ENCODE measurements at places on chromosomes 2 and 18.

- DNase-seq: no peak
Observed at GRCh38 chr2:160613466-160614153, 120.0 kb upstream of the RBMS1 start.

GRCh38 chr2:45554742-45555140, 56.3 kb downstream of the SRBD1 start:
- no peak for DNase-seq

- DNase-seq: no peak
Observed at GRCh38 chr2:109045505-109045904, 56.5 kb upstream of the EDAR start.

DNA sequence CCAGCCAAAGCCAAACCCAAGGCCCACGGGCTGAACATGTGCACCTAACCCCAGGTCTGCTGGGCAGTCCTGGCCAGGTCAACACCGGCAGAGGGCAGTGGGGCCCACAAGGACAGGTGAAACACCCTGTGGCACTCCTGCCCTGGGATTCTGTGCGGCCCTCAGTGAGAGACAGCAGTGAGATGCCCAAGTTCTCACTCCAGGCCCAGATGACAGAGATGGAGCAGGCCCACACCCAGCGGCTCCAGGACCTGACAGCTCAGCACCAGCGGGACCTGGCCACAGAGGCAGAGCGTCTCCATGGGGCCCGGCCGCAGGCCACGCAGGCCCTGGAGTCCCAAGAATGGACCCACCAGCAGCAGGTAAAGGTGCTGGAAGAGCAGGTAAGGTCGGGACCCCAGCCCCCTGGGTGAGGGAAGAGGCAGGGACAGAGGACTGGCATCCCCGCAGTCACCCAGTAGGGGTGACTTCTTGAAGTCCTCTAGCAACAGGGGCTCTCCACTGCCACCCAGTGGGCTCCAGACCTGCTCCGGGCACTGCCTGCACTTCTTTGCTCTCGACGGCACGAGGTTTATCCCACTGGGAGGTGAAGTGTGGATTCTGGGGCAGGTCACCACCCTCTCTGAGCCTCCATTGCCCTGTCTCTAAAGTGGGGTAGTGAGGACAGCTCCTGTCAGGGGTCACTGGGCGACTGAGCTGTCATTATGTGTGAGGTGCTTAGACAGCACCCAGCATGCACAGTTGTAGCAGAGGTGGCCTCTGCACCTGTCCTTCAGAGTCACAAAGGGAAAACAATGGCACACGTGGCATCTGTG, 8.8 kb upstream of the SNED1 start:
- DNase-seq: no peak

GRCh38 chr18:452816-453215, 47.7 kb downstream of the COLEC12 start:
- DNase-seq: no peak

DNA sequence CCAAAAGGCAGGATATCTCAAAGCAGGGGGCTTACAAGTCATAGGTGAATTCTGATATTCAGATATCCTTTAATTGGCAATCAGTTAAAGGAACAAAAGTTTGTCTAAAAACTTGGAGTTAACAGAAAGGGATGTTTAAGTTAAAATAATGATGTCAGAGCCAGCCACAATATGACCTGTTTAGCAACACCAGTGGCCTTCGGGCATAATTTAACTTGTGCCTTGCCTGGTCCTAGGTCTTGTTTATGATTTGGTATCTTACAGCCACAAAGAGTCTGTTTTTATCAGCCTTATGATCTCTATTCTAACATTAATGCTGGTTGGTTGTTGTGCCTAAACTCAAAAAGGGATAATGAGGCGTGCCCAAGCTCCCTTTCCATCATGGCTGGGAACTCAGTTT, 252.9 kb downstream of the RNF152 start:
- no peak for DNase-seq

DNA sequence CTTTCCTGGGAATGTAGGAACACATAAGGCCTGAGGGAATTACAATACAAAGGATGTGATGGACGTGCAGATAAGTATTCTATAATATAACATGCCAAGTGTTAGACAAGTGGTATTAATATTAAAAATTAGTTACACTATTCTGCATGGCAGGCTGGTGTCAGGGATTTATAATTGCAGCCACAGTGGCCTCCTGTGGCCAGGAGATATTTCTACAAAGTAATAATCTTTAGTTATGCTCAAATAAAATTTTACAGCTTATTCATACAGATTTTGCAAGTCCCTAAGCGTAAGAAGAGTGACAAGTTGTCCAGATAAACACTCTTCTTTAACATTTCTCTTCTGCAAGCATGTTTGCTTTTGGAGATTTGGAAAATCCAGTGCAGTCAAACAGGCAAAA, 90.4 kb upstream of the CBLN2 start:
- DNase-seq: no peak

DNA sequence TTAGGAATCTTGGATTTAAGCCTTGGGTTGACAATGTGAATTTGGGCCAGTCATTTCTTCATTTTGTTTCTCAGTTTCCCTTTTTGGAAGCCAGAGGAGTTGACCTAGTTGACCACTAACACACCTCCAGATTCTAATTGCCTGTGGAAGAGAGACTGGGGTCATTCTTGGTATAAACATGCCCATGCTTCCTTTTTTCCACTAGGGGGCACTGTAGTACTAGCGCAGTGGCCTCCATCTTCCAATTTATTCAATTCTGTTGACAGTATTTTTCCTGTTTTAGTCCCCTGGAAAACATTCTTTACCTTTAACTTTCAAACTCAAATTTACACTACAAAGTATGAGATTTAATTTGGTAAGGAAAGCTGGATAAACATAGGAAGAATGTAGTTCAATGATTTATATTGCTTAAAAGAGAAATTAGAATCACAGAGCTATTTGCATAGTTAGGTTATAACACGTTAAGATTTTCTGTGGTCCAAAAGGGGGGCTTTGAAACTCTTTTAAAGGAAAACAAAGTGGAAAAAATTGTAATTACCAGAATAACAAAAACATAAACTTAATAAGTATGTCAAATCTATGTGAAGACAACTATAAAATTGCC, 57.5 kb upstream of the AGPS start:
- no peak for DNase-seq

DNA sequence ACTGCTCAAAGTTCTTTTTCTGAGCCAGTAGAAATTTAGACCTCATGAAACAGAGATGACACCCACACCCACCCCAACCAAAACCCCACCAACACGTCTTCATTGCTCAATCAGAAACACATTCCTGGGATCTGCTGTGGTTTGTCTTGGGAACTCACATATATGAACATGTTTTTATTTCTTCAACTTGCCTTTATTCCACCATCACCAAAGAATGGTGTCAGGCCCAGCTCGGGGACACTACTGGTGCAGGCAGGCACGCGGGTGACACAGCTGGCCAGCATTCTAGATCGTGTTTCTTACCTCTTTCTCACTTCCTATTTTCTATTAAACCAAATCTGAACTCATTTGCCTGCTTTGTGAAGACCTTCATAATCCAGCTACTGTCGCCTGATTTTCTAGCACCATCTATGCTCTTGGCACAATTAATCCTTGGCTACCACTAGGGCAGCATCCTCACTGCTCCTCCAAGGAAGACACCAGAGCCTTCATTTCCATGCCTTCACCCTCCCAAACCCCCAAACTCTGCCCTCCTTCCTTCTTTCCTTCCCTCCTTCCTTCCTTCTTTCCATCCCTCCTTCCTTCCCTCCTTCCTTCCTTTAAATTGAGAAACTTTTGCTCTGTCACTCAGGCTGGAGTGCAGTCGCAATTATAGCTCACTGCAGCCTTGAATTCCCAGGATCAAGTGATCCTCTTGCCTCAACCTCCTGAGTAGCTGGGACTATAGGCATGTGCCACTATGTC, 157.1 kb downstream of the BCL2 start:
- no peak for DNase-seq

GRCh38 chr2:24461685-24462084, 29.4 kb upstream of the NCOA1 start:
- DNase-seq: no peak

- DNase-seq: no peak
Observed at GRCh38 chr2:588074-588645, 89.0 kb downstream of the TMEM18 start.

DNA sequence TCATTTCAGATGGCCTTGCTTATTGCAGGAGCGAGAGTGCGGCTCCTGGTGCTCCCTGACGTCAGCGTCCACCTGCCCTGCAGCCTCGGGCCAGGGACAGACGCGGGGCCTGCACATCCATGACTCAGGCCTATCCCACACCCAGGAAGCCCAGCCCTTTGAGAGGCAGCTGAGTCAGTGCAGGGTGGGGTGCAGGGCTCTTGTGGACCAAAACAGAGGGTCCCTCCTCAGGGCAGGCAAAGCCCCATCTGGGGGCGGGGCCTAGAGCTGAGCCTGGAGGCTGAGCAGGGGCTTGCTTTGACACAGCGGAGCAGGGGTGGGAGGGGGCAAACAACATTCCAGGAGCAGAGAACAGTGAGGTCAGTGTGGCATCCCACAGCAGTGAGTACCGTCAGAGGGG, 7.7 kb upstream of the ARHGEF4 start:
- DNase-seq: no peak

DNA sequence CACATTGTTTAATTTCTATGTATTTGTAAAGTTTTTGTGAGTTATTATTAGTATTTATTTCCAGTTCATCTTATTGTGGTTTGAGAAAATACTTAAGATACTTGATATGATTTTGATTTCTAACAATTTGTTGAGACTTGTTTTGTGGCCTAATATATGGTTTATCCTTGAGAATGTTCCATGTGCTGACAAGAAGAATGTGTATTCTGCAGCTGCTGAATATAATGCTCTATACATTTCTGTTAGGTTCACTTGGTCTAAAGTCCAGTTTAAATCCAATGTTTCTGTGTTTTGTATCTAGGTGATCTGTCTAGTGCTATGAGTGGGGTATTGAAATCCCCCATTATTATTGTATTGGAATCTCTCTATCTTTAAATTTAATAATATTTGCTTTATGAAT, 201.3 kb downstream of the FSIP2 start:
- DNase-seq: no peak

DNA sequence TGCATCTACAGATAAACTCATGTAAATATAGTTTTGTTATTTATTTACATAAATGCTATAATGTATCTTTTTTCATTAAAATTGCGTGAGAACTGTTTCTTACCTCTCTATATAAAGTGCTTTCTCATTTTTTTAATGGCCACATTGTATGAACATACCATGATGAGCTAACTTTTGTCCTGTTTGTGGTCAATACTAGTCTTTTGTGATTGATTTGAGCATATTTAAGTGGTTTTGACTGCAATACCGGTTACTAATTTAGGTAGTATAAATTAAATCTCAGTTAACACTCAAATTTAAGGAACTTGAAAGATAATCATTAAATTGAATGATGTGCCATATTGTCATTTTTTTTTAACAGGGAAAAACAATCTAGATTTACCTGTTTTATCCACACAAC, 108.2 kb downstream of the HAUS1 start:
- no peak for DNase-seq

DNA sequence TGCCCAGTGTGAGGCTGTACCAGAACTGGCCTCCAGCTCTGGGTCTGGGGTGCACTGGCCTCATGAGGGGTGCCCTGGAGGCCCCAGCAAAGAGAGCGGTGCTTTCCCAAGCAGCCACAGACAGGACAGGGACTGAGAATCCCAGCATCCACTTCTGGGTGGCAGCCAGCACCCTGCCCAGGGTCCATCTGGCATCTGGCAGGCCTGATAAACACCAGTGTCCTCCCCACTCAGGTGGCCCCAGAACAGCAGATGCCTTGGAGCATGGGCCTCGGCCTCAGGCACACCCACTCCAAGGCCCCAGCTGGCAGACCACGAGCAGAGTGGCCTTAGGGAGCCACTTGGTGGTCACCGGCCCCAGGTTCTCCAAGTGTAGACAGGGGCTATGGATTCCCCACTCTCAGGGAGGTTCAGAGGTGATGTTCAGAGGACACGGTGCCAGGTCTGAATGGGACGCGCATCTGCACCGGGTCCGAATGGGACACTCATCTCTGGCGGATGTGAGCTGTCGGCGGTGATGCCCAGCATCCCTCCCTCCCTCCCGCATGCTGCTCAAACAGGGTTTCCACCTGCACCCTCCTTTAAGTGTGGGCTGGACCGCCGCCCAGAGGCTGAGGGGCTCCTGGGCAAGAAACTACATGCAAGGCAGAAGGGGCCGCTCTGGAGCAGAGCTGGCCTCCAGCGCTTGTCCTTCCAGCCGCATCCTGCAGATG, 82.2 kb upstream of the GPC1 start:
- no peak for DNase-seq

DNA sequence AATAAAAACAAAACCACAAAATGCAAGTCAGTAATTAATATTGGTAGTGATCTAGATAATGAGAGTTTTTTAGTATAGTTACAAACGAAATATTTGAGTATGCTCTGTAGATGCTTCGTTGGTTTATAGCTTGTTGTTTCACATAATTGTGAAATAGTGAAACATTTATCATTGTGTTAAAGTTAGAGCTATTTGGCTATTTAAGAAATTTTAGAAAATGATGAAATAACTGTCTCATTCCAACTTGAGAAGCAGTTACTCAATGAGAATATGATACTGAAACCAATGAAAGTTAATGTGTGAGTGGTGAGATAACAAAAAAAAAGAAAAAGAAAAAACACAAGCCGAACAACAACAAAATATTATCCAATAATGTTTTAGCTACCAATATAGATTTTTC, 475.6 kb upstream of the ZEB2 start:
- no peak for DNase-seq

- no peak for DNase-seq
Observed at GRCh38 chr18:23422751-23423418, 30.2 kb upstream of the RIOK3 start.

DNA sequence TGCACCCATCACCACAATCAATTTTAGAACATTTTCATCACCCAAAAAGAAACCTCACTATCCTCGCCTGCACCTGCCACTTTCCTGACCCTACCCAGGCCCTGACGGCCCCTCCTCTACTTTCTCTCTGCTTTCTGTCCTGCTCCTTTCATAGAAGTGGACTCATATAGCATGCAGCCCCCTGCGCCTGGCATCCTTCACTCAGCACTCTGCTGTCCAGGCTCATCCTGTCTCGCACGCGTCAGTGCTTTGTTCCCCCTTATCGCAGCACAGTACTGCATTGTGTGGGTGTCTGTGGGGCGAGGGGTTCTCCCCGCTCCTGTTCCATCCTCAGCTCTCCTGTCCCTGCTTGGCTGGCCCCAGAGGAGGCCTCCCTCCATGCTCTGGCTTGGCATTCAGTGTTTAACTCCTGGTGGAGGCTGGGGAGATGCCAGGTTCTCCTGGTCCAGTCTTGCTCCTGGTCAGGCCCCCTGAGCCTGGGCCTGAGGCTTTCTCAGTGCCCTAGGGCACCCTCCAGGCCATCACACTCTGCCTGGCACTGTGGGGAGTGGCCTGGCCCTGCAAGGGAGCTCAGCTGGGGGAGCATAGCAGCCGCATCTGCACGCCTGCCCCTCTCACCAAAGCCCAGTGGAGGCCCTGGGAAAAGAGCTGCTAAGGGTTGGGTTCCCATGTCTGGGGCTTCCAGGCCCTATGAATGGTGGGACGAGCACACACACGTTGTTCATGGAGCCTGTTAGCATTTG, 6.6 kb upstream of the TUBB6 start:
- DNase-seq: no peak

All from dorsolateral prefrontal cortex (tissue), 122 donors.